ENCODE measurements at places on chromosomes 4 and X.

GRCh38 chr4:184383497-184384055 lies 90.8 kb downstream of the IRF2 start:
- peak; percentile 96 for DNase-seq

DNA sequence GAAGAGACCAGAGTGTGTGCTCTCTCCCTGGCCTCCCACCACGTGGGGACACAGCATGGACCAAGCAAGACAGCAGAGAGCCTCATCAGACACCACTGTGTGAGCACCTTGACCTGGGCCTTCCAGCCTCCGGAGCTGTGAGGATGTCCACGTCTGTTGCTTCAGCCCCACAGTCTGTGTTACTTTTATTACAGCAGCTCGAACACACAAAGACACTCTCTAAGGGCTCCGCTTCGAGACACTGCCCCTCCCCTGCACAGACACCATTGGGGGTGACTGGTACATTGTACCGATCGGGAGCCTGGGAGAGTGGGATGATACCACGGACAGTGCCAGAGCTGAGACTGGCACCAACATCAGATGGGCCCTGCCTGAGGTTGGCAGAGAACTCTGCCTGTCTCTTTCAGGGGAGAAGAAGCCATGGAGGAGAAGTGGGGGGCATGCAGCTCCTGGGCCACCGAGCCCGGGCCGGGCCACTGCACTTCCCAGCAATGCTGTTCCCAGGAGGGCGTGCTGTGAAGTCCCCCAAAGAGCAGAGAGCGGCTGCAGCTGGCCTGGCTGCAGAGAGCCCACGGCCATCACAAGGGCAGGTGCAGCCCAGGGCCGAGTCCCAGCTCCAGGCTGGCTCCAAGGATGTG lies 48.1 kb upstream of the HMX1 start:
- DNase-seq, result no peak

GRCh38 chr4:137408527-137409177 lies 123.6 kb downstream of the PCDH18 start:
- no peak for DNase-seq

GRCh38 chr4:80154545-80154933 lies 42.8 kb upstream of the PRDM8 start:
- no peak for DNase-seq

- DNase-seq, result no peak
Measured at GRCh38 chr4:2413821-2414610, 4.4 kb downstream of the ZFYVE28 start.

DNA sequence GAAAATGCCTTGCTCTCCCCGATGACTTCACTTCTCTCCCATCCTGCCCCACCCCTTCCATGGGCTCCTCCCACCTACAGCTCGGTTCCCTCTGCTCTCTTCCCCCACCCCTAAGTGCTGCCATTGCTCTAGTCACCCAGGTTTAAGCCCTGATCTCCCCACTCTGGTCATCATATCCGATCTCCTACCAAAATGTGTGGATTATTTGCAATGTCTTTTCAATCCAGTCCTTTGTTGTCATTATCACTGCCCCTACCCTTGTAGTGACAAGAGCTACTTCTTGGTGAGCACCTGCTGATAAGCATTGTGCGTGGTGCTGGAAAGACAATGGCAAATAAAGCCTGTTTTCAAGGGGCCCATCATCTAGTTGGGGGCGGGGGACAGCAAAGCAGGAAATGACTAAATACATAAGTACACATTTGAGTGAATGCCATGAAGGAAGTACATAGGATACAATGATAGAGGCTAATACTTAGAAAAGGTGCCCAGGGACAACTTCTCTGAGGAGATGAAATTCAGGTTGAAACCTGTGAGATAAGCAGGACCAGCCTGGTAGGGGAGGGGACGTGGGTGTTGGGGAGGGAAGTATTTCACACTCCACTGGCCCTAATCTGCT lies 63.8 kb downstream of the DLG3 start:
- DNase-seq, result no peak

- DNase-seq, result no peak
Measured at GRCh38 chrX:71955530-71956120, 45.0 kb downstream of the NHSL2 start.

DNA sequence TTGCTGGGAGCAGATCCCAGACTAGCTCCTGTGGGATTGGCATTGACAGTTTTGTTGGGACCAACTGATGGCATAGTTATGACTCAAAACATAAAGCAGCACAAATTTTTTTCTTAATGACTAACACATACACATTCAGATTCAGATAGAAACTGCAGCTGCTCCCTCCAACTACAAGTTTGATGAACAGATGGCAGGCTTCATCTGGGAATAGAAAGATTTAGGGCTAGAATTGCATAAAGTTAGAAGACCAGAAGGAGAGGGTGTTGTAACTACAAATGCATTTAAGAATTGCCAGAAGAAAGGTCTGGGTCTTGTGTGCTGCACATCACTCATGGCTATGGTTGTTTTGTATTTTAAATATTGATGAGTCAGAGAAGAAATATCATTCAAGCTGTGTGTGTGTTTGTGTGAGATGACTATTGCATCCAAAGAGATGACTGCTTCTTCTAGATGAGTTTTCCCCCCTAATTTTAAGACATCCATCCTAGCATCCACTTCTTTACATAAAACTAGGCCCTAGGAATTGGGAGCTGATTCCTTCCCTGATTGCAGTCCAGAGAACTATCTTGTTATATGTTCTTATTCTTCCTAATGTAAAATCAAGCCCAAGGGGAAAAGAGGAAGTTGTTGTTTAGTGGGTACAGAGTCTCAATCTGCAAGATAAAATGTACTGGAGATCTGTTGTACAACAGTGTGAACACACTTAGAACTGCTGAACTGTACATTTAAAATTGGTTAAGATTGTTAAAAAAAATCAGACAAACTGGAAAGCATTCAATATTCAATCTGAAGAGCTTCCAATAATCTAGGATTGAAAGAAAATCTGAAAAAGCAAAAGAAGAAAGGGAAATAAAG lies 175.1 kb downstream of the PARM1 start:
- peak; percentile 1 for DNase-seq

- DNase-seq, result peak; percentile 23
Measured at GRCh38 chr4:163679189-163679588, 184.7 kb downstream of the TMA16 start.

DNA sequence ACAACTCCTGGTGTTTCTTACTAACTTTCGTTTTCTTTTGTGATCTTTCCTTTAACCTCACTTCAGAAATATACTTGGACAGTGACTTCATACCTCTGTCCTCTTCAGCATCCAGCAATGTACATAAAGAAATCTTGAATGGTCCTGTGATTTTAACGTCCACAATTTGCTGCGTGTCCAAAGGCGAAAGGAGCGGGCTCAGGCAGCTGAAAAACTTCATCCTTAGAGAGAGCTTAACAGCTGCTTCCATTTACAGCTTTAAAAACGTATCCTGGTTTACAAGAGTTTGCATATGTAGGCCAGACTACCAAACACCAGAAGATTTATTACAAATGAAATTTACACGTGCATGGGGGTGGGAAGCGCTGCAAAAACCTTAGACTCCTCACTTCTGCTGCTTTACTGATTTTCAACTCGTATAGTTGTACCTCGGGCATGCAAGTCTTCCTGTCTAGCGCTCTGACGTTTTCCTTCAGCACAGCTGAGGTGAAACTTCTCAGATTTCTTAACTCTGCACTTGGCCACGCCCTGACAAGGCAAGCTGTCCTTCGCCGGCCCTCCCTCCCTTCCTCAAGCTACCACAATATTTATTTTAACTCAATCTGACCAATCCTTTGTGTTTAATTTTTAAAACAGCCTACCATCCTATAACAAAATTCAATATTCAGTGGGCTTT lies 406.4 kb downstream of the FAM47A start:
- no peak for DNase-seq

GRCh38 chr4:96145601-96146000 lies 305.7 kb downstream of the PDHA2 start:
- DNase-seq, result peak; percentile 76

DNA sequence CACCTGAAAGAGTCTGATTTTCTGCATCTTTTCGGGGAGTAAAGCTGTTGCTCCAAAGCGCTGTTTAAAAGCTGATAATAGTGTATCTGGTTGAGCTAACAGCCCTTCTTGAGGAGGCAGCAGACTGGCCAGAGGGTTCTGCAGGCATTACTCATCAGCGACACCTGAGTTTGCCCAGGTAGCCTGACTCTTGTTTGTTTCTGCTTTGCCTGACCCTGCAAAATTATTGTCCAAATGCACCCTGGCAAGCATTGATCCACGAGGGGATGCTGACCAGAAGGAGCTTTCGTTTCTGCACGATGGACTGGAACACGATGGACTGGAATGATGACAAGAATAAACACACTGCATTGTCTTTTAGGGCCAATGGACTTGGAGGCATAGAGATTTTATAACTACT lies 6.2 kb downstream of the CD99 start:
- DNase-seq, result no peak

- no peak for DNase-seq
Measured at GRCh38 chrX:6149060-6149872, 79.4 kb downstream of the NLGN4X start.

- DNase-seq, result no peak
Measured at GRCh38 chr4:1336088-1336491, 10.9 kb upstream of the UVSSA start.

- DNase-seq, result no peak
Measured at GRCh38 chr4:56611501-56611900, 69.6 kb downstream of the HOPX start.

DNA sequence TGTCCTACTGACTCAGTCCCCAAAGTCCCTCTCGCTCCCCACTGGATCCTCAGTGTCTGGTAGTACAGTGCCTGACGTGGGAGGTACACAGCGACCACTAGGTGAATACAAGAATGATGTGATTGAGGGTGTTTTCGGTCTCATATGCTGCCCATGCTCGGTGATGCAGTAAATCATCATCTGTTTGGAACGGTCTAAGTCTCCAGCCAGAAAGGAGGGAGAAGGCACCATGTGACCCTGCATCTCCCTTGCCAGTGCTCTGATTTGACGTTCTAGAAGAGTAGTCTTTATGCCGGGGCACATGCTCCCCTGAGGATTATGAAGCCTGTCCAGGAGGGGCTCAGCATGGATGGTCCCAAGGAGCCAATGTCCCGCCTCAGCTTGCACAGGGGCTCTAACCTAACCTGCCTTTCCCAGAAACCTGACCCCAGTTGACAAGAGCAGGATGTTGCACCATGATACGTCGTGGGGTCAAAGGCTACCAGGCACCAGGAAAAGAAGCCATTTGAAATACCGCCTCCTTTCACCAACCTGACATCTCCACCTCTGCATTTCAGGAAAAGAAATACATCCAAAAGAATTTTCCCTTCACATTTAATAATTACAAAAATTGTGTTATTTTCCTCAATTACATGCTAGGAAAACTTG lies 13.8 kb upstream of the PLXNB3 start:
- DNase-seq, result no peak

DNA sequence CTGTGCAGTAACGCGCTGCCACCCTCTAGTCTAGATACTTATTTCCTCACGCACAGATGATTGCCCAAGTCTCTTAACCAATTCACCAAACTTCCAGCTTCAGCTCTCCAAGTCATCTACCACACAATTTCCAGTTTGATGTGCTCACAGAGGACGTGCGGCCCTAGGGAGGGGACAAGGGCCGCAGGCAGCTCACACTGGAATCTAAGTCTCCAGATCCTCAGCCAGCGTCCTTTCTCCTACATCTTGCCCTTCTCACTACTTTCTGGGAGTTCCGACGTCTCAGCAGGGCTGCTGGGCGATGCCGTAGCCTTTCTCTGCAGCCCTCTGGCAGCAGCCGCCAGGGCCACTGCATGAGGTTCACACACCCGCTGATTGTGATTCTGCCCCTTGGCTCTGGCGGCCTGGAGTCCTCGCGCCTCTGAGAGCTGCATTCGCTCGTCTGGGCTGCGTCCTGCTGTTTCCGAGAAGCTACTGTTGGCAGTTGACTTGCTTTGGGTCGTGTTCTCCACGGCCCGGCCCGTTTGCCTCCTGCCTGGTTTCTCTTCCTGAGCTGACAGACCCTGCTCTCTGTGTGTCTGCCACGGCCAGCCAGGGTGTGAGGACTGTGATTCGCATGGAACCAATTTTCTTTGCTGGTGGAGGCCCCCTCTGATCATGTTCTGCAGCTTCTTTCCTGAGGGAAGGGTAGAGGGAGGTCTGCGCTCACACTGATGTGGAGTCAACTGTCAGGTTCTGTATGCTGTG lies 14.1 kb upstream of the TMEM131L start:
- no peak for DNase-seq

DNA sequence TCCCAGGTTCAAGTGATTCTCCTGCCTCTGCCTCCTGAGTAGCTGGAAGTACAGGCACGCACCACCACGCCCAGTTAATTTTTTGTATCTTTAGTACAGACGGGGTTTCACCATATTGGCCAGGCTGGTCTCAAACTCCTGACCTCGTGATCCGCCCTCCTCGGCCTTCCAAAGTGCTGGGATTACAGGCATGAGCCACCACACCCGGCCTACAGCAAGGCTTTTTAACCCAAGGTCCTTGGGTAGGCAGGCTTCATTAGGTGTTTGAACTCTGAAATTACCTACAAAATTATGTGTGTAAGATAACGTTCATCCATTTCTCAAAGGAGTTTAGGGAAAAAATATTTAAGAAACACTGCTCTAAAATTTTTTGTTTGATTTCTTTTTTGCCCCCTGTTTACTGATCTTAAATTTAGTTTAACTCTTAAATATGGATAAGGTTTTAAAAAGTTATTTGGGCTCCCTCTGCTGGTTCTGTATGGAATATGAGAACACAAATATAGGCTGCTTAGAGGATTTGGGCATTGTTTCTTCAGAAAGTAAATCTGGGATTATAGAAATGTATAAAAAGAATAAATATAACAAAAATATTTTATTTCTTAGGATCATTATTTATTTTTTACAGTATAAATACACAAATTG lies 92.8 kb downstream of the CBR4 start:
- peak; percentile 30 for DNase-seq

DNA sequence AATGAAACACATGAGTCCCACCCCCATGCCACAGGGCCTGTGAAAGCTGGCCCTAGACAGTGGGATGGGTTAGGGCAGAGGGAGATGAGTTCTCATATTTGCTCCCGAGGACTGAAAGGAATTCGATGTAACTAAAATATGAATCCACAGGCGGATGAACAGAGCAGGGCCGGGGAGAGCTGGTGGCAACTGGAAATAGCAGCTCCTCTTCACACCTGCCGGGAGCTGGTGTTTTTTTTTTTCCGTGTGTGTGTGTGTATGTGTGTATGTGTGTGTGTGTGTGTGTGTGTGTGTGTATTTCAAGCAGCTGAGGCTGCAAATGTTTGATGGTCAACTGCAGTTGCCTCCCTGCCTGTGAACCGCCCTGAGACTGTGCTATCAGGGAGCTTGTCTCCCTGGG lies 115.1 kb upstream of the PSAPL1 start:
- no peak for DNase-seq

DNA sequence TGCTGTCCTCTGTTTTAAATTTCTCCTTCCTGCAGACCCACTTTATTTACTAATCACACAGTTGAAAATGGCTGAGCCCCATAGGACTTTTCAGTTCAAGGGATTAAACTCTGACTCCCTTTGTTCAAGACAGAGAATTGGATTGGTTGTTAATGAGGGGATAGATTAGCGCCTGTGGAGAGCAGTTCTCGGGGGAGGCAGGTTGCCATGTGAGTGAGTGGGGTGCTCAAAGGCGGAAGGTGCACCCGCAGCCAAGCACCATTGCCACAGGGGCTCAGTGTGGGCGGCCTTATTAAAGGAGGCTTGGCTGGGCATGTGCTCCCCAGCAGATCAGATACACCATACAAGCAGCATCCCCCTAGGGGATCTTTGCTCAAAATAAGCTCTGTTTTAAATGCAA lies 7.9 kb upstream of the CBR4 start:
- no peak for DNase-seq
